Liver (tissue), 10 donors: ENCODE measurements at places on chromosomes 3 and 15. TPM values are rescaled to one million over a fixed set of nuclear protein-coding genes. Genes with fewer than 3 reads are reported as not detected.

Gene LRRC31
- 2.7 TPM for total RNA-seq

Gene HHATL
- total RNA-seq = 0.17 TPM

Gene IGDCC3
- total RNA-seq = 1.5 TPM

Gene SCG5
- total RNA-seq = 7.5 TPM

Gene BHLHE40
- 8.2 TPM for total RNA-seq

Gene GOLGA8K
- 0.08 TPM for total RNA-seq

Gene AHSG
- total RNA-seq = 965 TPM

Gene SNX22
- 37.4 TPM for total RNA-seq

Gene SLC24A5
- total RNA-seq = not detected

Gene IMPG2
- 0.37 TPM for total RNA-seq

Gene GADL1
- not detected for total RNA-seq

Gene EXD1
- not detected for total RNA-seq

Gene MESD
- total RNA-seq = 15.3 TPM

Gene LYZL4
- not detected for total RNA-seq

Gene P2RY12
- total RNA-seq = 1.3 TPM

Gene BOC
- total RNA-seq = 1.5 TPM

Gene ALPK3
- 3.1 TPM for total RNA-seq

Gene PEX5L
- total RNA-seq = not detected
